RCC 7860 (cell line): ENCODE measurements at places on chromosomes 4 and X.

DNA sequence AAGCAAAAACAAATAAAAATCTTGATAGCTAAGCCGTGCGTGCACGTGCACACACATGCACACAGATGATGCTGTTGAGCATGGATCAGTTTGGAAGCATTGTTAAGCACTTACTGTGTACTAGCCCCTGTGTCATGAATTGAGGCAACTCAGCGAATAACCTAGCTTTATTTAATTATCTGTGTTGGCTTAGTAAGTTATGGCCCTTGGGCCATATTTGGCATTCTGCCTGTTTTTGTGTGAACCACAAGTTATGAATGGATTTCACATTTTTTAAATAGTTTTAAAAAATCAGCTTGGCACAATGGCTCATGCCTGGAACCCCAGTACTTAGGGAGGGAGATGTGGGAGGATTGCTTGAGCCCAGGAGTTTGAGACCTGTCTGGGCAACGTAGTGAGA is 113.6 kb upstream of the CBLL2 start:
- DNase-seq = no peak

- no peak for DNase-seq
Measured at GRCh38 chr4:177023951-177024350, 231.2 kb upstream of the VEGFC start.

- no peak for DNase-seq
Measured at GRCh38 chrX:113892401-113892800, 691.5 kb upstream of the HTR2C start.

DNA sequence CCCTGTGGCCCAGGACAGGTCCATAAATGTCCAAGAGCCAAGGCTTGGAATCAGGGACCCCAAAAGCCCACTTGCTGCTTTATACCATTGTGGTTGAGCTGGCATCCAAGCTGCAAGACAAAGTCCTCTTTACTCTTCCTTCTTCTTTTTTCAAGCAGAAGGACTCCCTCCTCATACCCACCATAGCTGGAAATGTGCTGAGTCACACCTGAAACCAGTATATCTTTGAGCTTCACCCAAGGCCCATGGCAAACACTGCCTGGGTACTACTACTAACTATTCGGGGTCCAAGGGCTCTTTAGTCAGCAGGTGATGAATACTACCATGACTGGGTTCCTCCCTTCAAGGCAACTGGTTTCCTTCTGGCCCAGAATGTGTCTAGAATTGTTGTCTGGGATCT is 37.3 kb upstream of the NMU start:
- DNase-seq = no peak

DNA sequence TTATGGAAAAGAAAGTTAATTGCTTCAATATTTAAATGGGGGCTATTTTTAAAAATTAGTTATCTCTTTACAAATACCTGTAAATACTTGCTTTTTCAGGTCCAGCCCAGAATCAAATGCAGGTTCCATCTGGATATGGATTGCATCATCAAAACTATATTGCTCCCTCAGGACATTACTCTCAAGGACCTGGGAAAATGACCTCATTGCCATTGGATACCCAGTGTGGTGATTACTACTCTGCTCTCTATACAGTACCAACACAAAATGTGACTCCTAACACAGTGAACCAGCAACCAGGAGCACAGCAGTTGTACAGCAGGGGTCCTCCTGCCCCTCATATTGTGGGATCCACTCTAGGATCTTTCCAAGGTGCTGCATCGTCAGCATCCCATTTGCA is 29.2 kb downstream of the SEC24B start:
- DNase-seq = no peak

- no peak for DNase-seq
Measured at GRCh38 chr4:16255730-16256129, 29.5 kb upstream of the TAPT1 start.
